NCI-H524 (cell line): ENCODE measurements at places on chromosomes 2 and 18.

DNA sequence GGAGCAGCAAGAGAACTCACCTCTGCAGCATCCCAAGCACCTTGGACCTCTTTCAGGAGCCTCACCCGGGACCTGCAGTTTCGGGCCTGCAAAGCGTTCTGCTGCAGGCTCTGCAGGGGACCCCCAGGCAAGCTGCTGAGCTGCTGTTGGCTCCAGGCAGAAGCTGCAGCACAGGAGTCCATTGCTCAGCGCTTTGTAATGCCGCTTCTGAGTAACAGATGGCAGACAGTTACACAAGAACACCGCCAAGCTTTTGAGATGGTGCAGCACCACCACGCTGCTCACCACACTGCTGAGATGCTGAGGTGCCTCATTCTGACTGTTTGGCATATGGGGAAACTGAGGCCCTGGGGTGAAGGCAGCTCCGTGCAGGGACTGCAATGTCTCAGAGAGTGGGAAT lies 1.9 kb upstream of the GALNT14 start:
- peak; percentile 51 for DNase-seq

- no peak for DNase-seq
Measured at GRCh38 chr2:172287605-172288315, 139.6 kb upstream of the ITGA6 start.

DNA sequence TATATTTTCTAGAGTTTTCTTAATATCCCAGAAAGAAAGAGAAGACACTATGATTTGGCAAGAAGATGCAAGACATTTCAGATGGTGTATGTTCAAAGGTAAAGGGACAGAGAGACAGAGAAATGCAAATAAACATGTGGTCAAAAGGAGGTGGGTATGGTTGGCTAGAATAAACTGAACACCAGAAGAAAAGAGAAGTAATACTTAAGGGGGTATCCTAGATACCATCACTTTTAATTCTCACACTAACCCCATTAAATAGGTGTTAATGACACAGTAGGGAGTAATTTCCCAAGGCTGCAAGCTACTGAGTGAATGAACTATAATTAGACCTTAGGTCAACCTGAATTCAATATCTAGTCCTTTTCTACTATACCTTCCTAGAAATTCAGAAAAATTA lies 111.2 kb upstream of the CD226 start:
- no peak for DNase-seq

DNA sequence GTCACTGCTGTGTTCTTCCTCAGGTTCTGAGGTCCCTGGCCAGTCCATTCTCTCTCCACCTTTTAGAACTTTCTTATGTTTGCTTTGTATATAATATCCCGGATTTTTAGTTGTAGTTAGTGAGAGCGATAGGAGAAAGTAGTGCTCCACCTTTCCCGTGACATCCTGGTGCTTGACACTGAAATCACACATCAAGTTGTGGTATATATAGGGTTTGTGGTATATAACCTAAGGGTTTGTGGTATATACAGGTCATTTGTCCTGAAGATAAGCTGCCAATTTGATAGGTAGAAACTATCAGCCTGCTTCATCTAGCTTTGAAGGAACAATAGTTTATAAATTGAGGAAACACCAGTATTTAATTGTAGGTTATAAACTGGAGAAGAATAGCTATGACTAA lies 13.1 kb downstream of the ZNF892 start:
- no peak for DNase-seq

DNA sequence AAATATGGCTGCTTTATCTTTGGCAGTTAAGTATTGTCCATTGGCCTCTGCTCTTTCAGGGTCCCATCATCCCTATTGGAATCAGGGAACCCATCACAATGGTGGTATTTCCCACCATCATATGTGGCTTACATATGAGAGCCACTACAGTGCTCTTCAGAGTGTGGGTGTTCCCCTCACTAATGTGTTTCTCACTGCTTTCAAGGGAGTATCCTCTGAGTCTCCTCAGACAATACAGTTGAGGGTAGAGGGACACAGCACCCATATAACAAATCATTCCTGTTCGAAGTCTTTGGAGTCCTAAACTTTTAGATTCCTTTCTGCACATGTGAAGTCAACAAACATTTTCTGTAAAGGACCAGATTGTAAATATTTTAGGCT lies 48.8 kb upstream of the DNAJC10 start:
- no peak for DNase-seq

- no peak for DNase-seq
Measured at GRCh38 chr2:184938221-184938985, 340.1 kb downstream of the ZNF804A start.

GRCh38 chr2:143499061-143499460 lies 369.8 kb downstream of the ARHGAP15 start:
- no peak for DNase-seq

GRCh38 chr2:47721296-47721695 lies 61.6 kb upstream of the MSH6 start:
- DNase-seq, result no peak

GRCh38 chr2:144490857-144491256 lies 29.1 kb downstream of the ZEB2 start:
- no peak for DNase-seq

GRCh38 chr18:3121259-3121658 lies 98.5 kb downstream of the MYOM1 start:
- DNase-seq, result no peak

GRCh38 chr18:78724214-78724914 lies 255.3 kb upstream of the SALL3 start:
- DNase-seq, result no peak

GRCh38 chr2:226656367-226656766 lies 143.3 kb downstream of the IRS1 start:
- no peak for DNase-seq

DNA sequence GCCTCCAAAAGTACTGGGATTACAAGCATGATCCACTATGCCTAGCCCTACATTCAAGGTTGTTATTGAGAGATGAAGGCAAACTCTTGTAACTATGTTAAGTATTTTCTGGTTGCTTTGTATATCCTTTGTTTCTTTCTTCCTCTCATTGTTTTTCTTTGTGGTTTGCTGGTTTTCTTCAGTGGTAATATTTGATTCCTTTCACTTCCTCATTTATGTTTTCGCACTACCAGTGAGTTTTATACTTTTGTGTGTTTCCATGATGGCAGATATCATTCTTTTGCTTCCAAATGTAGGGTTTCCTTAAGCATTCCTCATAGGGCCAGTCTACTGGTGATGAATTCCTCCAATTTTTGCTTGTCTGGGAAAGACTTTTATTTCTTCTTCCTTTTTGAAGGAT lies 90.2 kb downstream of the NCK2 start:
- DNase-seq, result no peak

DNA sequence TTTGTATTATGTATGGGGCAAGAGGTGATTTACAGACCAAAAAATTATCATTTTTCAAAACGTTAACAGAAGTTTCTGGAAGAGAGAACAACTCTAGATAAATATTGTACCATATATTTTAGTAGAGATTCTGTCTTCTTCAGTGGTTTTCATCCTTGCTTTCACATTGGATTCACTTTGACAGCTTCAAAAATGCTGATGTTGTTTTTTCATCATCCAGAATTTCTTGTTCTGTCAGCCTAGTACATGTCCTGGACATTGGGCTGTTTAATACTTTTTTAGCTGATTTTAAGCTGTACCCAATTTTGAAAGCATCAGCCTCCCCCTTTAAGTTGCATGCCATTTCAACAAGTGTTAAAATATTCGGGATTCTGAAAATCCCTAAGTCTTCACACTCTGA lies 711.3 kb upstream of the LRATD1 start:
- DNase-seq, result no peak
